ENCODE measurements at places on chromosomes 4 and X.

DNA sequence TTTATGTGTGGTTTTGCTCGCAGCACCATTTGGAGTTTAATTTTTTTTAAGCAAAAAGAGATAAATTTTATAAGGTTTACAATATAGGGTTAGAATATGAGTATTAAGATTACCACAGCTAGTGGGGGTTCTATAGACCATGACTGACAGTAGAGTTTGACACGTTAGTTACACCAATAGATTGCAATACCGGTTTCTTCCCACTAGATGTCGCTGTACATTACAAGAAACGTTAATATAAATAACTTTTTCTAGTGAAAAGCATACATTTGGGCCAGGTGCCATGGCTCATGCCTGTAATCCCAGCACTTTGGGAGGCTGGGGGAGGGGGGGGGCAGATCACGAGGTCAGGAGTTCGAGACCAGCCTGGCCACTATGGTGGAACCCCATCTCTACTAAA lies 433.6 kb downstream of the MAGEB5 start:
- no peak for DNase-seq

- DNase-seq = no peak
Measured at GRCh38 chrX:86946569-86946968, 571.0 kb upstream of the KLHL4 start.

GRCh38 chr4:7465017-7465416 lies 30.3 kb upstream of the PSAPL1 start:
- no peak for DNase-seq

DNA sequence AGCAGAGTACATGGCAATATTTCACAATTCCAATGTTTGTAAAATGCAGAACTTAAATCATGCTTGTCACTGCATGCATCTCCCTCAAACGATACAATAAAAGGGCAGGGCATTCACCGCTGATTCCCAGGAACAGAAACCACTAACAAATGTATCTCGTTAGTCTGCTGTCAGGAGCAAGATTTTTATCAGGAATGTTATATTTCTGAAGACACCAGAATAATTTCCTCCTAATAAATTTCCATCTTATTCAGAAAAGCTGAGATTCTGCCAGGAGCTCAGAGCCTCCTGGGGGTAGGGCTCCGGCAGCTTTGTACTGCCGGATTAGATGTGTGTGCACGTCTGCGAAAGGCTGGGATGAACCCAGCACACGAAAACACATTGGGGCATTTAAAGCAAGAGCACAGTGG lies 54.0 kb upstream of the LDB2 start:
- no peak for DNase-seq

DNA sequence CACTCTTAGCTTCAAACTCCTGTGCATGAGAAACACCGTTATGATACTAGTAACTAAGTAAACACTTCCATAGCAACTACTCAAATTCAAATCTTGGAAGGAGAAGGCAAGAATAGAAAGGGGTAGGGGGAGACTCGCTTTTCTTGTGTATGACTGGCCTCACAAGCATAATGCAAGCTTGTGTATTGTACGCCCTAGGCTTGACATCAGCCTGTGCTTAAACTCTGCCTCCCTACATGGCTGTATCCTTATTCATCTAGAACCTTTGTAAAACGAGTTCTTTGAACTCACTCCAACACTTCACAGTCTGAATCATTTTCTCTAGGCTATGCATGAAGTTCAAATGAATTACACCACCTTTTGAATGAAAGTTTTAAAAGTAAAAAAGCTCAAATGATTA lies 1071.2 kb upstream of the ADGRL3 start:
- no peak for DNase-seq

DNA sequence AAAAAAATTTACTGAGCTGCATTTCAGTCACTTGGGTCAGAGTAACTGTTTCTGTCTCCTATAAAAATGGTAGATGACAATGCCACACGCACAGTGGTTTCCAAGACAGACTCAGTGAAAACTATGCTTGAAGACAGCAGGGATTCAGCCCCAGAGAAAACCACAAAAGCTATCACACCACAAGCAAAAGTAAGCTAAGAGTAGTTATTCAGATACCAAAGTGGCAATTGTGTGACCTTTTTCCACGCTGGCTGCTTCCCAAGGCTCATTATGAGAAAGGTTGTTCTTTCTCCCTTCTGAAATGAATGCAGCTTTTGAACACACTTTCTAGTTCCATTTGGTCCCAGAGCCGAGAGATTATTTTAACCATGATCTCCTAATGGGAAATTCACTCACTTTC lies 46.4 kb upstream of the GPM6B start:
- no peak for DNase-seq

DNA sequence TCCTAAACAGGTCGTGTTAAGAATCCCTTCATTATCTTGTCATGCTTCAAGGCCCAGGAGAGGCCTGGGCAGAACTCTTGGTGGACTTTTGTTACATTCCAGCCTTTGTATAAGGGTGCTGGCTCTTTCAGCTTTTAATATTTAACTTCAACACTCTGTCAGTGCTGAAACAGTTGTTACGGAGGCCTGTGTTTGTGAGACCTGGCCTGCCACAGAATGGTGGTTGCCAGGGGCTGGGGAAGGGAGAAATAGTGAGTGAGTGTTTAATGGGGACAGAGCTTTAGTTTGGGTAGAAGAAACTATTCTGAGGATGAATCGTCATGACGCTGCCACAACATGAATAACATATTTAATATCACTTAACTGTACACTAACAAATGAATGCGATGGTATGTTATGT lies 1027.6 kb upstream of the PRKX start:
- no peak for DNase-seq

- no peak for DNase-seq
Measured at GRCh38 chr4:143404555-143404954, 67.9 kb downstream of the GAB1 start.

GRCh38 chr4:2850966-2851798 lies 7.5 kb downstream of the ADD1 start:
- no peak for DNase-seq

GRCh38 chrX:70324326-70324725 lies 34.4 kb downstream of the KIF4A start:
- no peak for DNase-seq

GRCh38 chr4:89427782-89428181 lies 120.2 kb upstream of the GPRIN3 start:
- DNase-seq = no peak

GRCh38 chr4:52655506-52655905 lies 3.6 kb downstream of the USP46 start:
- no peak for DNase-seq

- DNase-seq = no peak
Measured at GRCh38 chr4:25867781-25868294, 5.0 kb upstream of the SEL1L3 start.

DNA sequence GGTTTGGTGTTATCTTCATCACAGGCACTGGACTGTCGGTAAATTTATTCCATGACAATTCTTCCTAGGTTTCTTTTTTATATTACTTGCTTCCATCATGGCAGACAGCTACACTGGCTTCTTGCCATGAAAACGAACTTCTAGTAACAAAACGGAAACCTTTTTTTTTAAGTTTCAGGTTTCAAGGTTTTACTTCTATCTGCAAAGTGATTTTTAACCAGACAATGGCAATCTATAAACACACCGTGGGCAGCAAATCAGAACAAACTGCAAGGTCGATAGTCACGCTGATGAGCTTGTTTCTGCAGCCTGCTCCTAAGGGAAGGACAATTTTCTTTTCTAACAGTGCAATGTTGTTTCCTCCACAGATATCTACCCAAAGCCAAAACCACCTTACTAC lies 29.9 kb downstream of the XG start:
- DNase-seq = no peak

GRCh38 chr4:78207951-78208350 lies 150.8 kb downstream of the FRAS1 start:
- DNase-seq = no peak

DNA sequence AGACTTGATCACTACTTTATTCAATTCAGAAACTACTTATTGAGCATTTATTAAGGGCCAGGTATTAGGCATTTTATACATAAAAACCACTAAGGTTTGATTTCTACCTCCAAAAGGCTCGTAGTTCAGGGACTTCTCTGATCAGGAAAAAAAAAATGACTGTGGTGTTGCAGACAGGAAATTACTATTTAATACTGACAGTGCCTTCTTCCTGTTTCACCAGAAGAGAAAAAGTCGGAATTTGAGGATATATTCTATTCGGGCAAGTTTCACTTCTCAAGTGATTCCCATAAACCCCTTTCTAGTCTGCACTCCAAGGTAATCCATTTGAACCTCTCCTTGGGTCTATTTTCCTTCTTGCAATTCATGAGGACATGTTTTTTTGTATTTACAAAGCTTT lies 15.3 kb upstream of the TASL start:
- DNase-seq = no peak

DNA sequence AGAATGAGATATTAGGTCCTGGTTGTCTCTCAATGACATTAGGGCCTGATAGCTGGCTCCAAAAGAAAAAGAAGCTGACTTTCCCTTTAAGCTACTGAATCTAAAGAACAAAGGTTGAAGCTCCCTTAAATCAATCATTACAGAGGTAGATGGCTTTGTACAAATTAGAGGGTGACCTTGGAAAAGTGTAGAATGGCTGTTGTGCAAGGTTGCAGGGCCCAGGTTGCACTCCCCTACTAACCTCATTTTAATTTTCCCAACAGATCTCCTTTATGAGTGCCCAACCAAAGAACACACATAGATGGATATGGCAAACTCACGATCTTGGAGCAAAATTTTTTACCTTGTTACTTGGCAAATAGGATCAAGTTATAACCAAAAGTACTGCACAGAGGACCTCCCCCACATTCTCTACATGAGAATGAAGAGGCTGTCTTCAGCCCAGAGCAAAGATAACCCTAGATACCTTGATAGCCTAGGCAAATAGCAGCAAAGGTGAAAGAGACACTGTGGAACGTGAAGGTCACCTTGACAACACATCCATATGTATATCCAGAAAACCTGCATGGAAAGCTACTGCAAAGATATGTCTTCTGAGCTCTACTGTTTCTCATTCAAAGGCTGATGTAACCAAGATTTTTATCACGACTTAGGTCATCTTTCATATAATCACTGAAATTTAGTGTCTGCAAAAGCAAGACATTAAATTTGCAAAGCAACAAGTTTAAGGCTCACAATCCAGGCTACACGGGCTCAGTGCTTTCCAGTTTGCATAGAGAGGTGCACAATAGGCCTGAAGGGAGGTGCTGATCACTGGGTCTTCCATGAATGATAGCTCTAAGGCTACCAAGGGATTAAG lies 23.0 kb downstream of the KLB start:
- no peak for DNase-seq

DNA sequence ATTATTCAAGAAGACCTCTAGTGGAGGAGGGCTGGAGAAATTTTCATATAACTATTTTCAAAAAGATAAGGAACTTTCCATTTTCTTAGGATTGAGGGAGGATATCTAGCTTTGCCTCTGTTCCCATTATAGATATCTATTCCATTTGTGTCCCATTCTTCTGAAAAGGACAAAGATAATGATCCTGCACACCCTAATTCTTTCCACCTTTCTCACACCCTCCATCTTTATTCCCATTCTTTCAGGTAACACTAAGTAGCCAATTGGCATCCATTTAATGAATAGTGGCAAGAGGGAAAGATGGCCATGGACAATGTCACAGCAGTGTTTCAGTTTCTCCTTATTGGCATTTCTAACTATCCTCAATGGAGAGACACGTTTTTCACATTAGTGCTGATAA lies at the start of gene OR13H1:
Gene OR13H1, plus strand, starts transcription at position 301 of the 400 bp plus-strand sequence. Its CDS starts 0 bp downstream, at position 301.
- no peak for DNase-seq

DNA sequence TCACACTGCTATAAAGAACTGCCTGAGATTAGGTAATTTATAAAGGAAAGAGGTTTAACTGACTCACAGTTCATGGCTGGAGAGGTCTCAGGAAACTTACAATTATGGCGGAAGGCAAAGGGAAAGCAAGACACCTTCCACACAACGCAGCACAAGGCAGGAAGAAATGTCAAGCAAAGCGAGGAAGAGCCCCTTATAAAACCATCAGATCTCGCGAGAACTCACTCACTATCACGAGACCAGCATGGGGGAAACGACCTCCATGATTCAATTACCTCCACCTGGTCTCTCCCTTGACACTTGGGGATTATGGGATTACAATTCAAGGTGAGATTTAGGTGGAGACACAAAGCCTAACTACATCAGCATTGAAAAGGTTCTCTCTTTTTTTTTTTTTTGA lies 39.6 kb downstream of the PALLD start:
- no peak for DNase-seq

- DNase-seq = no peak
Measured at GRCh38 chr4:99687120-99687519, 29.5 kb upstream of the C4orf54 start.

DNA sequence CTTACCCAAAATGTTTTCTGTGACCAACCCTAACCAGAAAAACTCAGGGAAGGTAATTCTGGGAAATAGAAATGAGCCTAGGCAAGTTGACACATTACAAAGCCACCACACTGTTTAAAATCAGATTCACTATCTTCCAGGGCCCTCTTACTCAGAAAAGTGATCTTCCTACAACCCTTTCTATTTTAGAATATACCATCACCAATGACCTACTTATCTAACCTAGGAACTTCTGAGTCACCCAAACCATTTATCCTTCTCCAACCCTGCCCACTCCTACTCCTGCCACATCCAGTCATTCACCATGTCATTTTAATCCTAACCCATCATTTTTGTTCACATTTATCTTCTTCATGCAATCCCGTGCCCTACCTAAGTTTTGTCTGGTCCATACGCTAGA lies 89.9 kb downstream of the FTHL17 start:
- no peak for DNase-seq

GRCh38 chrX:2888309-2888708 lies 40.8 kb downstream of the ARSD start:
- peak; percentile 31 for DNase-seq

- DNase-seq = no peak
Measured at GRCh38 chr4:80295826-80296225, 29.4 kb downstream of the FGF5 start.

DNA sequence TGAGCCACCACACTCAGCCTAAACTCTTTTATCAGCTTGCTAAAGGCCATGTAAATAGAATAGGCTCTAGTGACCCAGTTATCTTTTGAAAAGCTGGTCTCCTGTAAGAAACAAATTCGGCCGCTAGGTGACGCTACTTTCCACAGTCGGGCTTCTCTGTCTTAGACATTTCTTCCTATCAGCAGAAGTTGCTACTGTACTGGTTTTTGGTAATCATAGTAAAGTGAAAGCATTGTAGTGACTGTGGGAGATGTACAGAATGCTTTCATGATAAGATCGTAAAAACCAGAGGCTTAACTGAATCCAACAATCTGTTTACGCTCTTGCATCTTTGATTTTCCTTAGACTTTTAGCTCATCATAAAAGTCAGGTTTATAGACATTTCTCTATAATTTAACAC lies 82.6 kb downstream of the GK start:
- DNase-seq = no peak

- DNase-seq = no peak
Measured at GRCh38 chr4:147057611-147058190, 112.0 kb upstream of the TTC29 start.
